ENCODE measurements at places on chromosomes 4 and X. TPM values are rescaled to one million over a fixed set of nuclear protein-coding genes. Genes with fewer than 3 reads are reported as not detected.

The UBQLN2 gene
- 28.6 TPM for total RNA-seq

The RTL9 gene
- total RNA-seq, result 0.07 TPM

The NDST3 gene
- total RNA-seq, result not detected

The HS3ST1 gene
- total RNA-seq, result 0.30 TPM

The VCX3B gene
- not detected for total RNA-seq

The TECRL gene
- not detected for total RNA-seq

The TRIML1 gene
- not detected for total RNA-seq

The PLK4 gene
- 16.7 TPM for total RNA-seq

The FGG gene
- 4.1 TPM for total RNA-seq

The EIF2S3 gene
- total RNA-seq, result 144 TPM

The GAGE12J gene
- not detected for total RNA-seq

The TRAM1L1 gene
- total RNA-seq, result 0.32 TPM

The TCEAL9 gene
- total RNA-seq, result 86.2 TPM

The TMPRSS11F gene
- total RNA-seq, result not detected

The ETDA gene
- not detected for total RNA-seq

The GLUD2 gene
- total RNA-seq, result 2.9 TPM

The RGN gene
- total RNA-seq, result not detected

The GDPD2 gene
- total RNA-seq, result not detected

The FAM9C gene
- total RNA-seq, result not detected

The JAKMIP1 gene
- total RNA-seq, result not detected

The ATP8A1 gene
- 0.02 TPM for total RNA-seq

The TKTL1 gene
- not detected for total RNA-seq

The MAGEA4 gene
- total RNA-seq, result not detected

The ERAS gene
- total RNA-seq, result not detected

The XG gene
- total RNA-seq, result not detected

The EREG gene
- 50.5 TPM for total RNA-seq

The SLC9B1 gene
- total RNA-seq, result 0.28 TPM

The STK32B gene
- 22.9 TPM for total RNA-seq

The SYTL5 gene
- total RNA-seq, result 0.45 TPM

The CLOCK gene
- 4.4 TPM for total RNA-seq

The SSX3 gene
- not detected for total RNA-seq

Measured in A549 treated with DMSO at 1 μM for 4 hours (cell line).